Astrocyte of the cerebellum (primary cell): ENCODE measurements at places on chromosomes 5 and 9.

GRCh38 chr9:90641884-90642487 is 638 bp downstream of the DIRAS2 start:
- no peak for DNase-seq

- DNase-seq = no peak
Measured at GRCh38 chr5:61640179-61641021, 308.3 kb downstream of the ZSWIM6 start.

- DNase-seq = no peak
Measured at GRCh38 chr5:66805514-66806430, 209.6 kb downstream of the MAST4 start.

- DNase-seq = no peak
Measured at GRCh38 chr9:28120184-28120583, 546.9 kb upstream of the C9orf72 start.

- DNase-seq = no peak
Measured at GRCh38 chr5:142428036-142428772, 103.4 kb upstream of the SPRY4 start.

- no peak for DNase-seq
Measured at GRCh38 chr5:96648023-96648422, 14.2 kb upstream of the CAST start.

- DNase-seq = no peak
Measured at GRCh38 chr5:149797897-149798296, 67.8 kb downstream of the PPARGC1B start.

GRCh38 chr5:86617309-86617755 is 409 bp upstream of the COX7C start:
- no peak for DNase-seq

- DNase-seq = no peak
Measured at GRCh38 chr9:4177970-4178758, 121.7 kb downstream of the GLIS3 start.

DNA sequence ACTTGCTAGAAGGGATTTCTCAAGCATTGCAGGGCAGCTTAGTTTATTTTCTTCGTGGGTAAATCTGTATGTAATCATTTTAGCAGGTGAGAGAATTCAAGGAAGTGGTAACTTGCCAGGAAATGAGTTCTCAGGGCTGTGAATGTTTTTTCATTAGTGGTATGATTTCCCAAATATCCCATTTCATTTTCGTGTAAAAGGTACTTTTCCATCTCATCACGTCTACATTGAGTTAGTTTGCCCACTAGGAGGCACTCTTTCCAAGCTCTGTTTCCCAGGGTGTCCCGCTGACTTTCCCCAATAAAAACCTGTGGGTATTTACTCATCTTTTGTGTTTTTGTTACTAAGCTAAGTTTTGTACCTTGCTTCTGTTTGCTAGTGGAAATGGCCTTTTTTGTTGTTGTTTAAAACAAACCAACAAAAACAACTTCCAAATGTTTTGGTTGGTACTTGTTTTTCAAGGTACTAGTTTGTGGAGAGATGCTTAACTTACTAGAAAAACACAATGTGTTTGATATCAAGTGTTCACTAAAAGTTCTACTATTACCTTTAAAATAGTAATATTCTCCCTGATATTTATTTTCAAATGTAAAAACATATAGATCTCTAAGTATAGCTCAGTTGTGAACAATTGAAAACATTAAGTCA is 373.6 kb downstream of the ADGRV1 start:
- DNase-seq = peak; percentile 43

- DNase-seq = no peak
Measured at GRCh38 chr5:981456-981855, 27.1 kb upstream of the NKD2 start.

DNA sequence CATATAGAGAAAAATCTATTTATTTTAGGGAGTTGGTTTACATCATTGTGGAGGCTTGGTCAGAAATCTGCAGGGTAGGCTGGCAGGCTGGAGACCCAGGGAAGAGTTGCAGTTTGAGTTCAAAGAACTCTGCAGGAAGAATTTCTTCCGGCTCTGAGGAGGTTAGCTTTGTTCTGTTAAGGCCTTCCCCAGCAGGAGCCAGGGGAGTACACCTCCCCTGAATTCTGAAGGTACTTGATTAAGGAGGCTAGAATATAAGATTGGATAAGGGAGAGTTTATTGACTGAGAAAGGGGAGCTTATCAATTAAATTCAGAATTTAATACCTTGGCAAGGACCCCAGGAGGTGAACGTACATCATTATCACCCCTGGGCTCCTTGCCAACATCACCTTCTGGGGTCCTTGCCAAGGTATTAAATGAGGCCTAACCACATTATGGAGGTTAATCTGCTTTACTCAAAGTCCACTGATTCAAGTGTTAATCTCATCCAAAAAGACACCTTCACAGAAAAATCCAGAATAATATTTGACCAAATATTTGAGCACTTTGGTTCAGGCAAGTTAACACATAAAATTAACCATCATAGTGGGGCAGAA is 351.7 kb downstream of the CWC27 start:
- no peak for DNase-seq

GRCh38 chr5:135829681-135830383 is 4.6 kb upstream of the SLC25A48 start:
- peak; percentile 20 for DNase-seq
